ENCODE measurements at places on chromosomes 11 and 22.

GRCh38 chr11:37861671-37862070 lies 1263.6 kb upstream of the RAG2 start:
- no peak for DNase-seq

GRCh38 chr22:19463491-19464469 lies 15.2 kb downstream of the UFD1 start:
- DNase-seq, result no peak

DNA sequence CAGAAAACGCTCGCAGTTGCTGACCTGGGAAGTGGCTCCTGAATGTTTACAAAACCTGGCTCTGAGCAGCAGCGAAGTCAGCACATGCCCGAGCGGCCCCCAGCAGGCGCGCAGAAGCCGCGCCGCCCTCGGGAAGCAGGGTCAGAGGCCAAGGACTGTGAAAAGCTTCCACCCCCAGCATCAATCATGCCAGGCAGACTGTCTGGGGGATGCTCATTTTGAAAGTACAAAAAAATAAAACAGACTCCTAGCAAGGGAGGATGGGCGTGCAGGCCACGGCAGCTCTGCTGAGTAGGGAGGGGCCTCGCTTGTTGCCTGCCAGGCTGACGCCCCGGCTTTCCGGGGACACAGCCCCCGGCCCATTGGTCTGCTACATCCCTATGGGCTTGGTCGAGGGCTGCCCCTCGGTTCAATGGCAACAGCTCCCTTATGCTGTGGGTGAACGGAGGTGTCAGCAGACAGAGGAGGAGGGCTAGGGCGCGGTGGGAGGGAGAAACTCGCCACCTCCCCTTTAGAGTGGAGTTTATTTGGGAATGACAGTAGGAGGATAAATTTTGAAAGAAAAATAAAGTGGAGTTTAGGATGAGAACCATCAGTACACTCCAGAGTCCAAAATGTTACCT lies 37.7 kb upstream of the GNB1L start:
- peak; percentile 41 for DNase-seq

- no peak for DNase-seq
Observed at GRCh38 chr22:30655532-30655931, 12.1 kb downstream of the DUSP18 start.

DNA sequence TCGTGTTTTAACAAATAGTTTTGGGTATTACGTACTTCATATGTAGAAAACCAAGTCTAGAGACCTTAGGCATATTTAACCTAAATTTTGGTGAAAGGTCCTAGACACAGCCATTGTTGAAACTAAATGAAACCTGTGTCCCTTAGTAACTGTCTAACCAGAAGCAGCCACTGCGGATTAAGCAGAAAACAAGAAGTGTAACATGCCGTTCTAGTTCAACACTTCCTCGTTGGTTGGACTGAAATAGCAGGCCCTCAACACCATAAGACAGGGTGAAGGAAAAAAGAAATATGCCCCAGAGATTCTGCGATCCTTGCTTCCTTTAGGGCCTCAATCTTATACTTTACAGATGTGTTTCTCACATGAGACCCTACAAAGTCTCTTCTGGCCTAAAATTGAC lies 2.0 kb downstream of the NAA40 start:
- DNase-seq, result no peak

- no peak for DNase-seq
Observed at GRCh38 chr11:61696602-61697001, 16.4 kb downstream of the DAGLA start.

GRCh38 chr11:8015753-8016239 lies 28.7 kb downstream of the EIF3F start:
- no peak for DNase-seq

DNA sequence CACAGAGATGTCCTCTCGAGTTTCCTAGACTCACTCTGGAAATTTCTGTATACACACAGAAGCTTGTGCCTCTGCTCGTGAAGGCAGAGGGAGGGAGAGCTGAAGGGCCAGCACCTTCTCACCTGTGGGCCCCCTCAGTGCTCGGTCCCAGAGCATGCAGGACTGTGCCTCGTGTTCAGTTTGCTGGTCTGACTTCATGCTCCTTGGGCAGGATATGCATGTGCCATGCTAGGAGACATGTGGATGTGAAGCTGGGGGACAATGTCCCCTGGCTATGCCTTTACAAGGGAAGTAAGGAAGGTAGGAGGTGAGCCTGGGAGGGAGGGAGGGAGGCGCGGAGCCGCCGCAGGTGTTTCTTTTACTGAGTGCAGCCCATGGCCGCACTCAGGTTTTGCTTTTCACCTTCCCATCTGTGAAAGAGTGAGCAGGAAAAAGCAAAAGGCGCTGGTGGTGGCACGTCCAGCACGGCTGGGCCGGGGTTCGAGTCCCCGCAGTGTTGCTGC lies 22.6 kb downstream of the NEAT1 start:
- no peak for DNase-seq

Data from activated CD4-positive, alpha-beta T cell treated with anti-CD3 and anti-CD28 coated beads for 24 hours (primary cell).